Caudate nucleus (tissue), 63 donors: ENCODE measurements at places on chromosomes 2 and 18.

DNA sequence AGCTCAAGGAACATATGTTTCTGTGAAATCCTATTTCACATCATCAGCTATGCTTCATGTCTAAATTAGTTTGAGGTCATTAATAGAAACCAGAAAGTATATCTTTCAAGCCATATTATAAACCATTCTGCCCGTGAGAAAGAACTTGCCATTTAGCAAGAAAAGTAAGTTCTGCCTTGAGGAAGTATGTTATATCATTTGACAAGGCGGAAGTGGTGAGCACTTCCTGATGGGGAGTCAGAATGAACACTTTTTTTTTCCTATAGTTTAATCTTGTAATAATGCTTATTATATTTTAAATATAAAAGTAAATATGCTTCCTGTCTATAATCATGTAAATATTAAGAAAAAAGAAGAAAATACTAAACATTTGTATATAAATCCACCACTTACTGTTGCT is 39.3 kb upstream of the NRXN1 start:
- no peak for DNase-seq

GRCh38 chr2:179444056-179444455 is 179.4 kb upstream of the SESTD1 start:
- no peak for DNase-seq

DNA sequence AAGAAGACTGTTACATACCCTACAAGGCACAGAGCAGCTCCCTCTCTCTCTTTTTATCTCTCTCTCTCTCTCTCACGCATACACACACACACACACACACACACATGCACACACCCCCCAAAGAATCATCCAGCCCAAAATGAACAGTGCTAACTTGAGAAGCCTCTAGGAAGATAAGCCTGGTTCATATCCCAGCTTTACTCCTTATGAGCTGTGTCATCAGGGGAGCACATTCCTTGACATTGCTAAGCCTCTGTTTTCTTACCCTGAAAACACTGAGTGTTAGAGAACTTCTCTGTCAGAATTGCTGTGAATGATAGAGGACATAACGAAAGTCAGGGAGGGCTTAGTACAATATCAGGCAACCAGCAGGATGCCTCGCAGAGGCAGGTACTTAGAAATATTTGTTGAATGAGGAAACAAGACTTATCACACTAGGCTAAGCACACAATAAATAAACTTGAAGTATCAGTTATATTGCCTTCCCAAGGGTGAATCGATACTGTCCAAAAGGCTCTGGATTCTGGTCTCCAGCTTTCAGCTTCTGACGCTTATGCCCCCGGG is 725.6 kb upstream of the ID2 start:
- DNase-seq: no peak

GRCh38 chr2:85886141-85886540 is 2.6 kb downstream of the ST3GAL5 start:
- DNase-seq: no peak

DNA sequence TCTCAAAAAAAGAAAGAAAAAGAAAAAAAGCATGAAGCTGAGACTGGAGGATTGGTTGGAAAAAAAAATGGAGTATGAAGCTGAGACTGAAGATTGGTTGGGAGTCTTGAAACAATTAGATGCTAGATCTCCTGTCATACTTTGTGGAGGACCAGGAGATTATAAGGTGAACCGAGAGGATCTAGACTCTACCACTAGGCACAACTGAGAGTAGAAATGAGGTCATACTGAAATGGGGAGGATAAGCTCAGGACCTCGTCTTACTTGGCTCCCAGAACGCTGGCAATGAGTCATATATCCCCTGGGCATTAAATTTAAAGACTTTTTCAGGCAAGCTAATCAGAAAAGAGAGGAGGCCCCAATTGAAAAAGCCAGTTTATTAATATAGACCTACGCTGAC is 3.3 kb upstream of the ORC2 start:
- no peak for DNase-seq

DNA sequence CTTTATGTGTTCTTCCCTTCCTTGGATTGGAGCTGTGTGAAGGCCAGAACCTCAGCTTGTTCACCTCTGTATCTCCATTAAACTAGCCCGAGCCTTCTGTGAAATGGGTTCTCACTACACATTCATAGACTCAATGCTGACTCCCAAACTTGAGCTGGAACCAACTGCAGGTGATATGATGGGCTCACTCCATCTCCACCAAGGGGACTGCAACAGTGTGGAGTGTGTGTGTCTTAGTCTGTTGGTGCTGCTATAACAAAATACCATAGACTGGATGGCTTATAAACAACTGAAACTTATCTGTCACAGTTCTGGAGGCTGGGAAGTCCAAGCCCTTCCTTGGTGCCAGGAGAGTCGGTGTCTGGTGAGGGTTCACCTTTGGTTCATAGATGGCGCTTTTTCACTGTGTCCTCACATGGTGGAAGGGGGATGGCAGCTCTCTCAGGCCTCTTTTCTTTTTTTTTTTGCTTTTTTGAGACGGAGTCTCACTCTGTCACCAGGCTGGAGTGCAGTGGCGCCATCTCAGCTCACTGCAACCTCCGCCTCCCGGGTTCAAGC is 94.2 kb upstream of the MAP4K3 start:
- no peak for DNase-seq

GRCh38 chr2:201223089-201224073 is 37.0 kb upstream of the CASP8 start:
- DNase-seq: no peak

DNA sequence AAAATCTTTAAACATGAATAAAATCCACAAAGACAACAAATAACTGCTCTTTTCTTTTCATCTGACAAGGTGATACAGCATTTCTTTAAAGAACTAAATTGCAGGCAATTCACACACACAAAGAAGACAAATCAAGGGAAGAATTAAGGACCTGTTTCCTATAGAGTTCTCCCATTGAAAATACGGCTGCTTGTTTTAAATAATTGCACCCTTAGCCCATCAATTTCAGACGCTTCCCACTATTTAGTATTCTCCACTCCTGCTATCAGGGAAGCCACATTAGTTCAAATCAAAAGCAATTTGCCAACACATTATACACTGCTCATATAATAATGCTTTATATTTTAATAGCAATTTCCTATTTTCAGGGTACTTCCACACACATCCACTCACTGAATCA is 11.3 kb downstream of the CMPK2 start:
- no peak for DNase-seq

- no peak for DNase-seq
Measured at GRCh38 chr2:195457873-195458272, 199.2 kb upstream of the SLC39A10 start.

GRCh38 chr2:102422910-102423309 is at the start of gene IL18RAP:
Gene IL18RAP, plus strand, starts transcription at chr2:102423160. Its CDS starts 118 bp downstream, at chr2:102423278.
- DNase-seq: no peak

DNA sequence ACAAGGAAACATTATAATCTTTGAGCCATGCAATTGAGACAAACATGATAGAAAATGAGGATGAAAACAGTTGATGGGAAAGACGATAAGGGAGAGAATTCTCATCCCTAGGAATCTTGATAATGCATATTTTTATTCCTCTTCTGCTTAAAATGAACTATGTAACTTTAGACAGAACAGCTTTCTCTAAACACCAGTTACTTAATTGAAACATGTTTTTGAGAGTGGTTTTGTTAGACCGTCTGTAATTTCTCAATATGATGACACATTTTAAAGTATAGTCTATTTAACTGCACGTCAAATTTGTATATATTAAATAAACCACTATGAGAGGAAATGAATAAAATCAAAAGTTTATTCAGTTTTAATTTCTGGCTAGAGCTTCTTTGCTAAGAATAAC is 1453.9 kb upstream of the NXPH2 start:
- DNase-seq: no peak

GRCh38 chr2:207107131-207107530 is 58.6 kb downstream of the KLF7 start:
- DNase-seq: no peak

- DNase-seq: no peak
Measured at GRCh38 chr2:241275504-241275903, 40.0 kb downstream of the HDLBP start.

DNA sequence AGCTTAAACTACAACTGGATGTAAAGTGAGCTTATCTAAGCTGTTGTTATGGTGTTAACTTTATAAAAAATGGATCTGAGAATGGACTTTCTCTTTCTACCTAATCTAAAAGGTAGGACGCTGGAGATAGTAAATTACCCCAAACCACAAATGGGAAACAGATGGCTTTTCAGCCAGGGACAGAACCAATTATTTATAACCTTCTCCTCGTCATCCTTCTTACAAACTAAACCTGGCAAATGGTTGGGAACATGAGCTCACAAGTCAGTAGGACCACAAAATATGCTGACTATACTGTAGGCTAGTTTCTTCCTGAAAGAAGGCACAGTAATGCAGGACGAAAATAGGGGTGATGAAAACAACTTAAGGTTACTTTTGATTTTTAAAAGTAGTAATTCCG is 32.7 kb upstream of the ZDBF2 start:
- no peak for DNase-seq

DNA sequence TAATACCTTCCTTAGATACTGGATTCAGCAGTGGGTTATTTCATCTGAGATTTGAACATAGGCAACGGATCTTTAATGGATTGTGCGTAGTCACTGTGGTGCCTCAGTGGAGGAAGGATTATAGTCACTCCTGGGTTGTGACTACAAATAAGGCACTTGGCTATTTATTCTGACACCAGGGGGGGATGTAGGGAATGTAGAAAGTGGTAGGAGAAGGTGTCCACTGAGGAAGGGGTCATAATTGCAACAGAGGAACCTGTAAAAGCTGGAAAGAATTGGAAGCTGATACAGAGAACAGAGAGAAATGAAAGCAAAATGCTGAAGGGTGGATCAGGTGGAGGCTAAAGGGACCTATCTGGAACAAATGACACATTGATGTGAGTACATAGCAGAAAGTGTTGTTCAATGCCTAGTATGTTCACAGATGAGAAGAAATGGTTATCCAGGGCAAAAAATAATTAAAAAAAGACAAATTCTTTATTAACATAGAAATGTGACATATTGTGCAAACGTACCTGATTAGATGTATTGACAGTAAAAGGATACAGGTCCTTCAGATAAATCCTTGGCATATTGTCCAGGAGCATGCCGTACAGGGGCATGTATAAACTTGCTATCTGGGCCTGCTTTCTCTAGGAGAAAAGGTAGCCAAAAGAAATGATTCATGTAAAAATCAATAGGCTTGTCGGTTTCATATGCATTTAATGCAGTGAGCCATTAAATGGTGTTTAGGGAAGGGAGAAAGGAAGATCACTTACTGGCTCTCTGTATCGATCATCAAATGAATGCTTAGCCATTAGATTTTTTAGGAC is 91.2 kb upstream of the CCDC195 start:
- DNase-seq: no peak

DNA sequence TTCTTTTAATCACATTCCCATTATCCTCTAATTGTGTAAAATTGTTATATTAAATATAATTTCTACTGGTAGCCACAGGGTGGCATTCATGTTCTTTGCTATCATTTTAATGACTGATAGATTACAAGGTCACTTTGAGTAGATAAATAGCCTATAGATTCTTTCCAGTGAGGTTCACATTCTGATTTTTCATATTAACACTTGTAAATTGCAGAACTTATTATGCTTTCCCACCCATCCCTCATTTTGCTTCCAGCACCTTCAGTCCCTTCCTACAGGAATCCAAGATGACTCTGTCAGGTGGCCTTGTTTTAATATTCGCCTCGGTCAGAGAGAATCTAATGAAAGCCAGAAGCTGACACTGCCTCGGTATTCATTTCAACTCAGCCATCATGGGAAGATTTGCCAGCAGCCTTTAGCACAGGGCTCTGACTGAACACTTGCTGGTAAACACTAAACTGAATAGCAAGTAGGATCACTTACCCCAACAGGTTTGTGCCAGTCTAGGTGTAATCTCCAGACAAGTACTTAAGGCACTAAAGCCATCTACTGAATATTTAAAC is 101.2 kb upstream of the FSHR start:
- DNase-seq: no peak

DNA sequence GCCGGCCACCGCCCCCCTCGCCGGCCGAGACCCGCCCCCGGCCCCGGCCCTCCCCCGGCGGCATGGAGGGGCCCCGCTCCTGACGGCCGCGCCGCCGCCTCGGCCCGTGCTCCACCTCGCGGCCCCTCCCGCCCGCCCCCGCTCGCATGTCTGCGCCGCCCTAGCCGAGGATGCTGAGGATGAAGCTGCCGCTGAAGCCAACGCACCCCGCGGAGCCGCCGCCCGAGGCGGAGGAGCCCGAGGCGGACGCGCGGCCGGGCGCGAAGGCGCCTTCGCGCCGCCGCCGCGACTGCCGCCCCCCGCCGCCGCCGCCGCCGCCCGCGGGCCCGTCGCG is 397 bp downstream of the ZCCHC2 start:
- DNase-seq: no peak

DNA sequence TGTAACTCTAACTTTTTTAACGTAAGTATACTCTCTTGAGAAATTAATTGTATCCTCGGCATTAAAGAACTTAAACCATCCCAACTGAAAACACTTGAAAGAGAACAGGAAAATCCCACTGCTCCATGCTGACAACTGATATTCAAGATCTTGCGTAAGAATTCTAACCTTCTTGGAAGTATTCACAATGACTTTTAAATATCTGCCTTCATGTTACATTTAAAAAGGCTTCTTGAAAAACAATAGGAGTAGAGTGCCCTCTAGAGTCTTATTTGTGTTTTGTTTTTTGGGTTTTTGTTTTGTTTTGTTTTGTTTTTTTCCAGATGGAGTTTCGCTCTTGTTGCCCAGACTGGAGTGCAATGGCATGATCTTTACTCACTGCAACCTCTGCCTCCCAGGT is 65.4 kb upstream of the DNAJC10 start:
- DNase-seq: no peak

GRCh38 chr2:101496279-101496678 is 21.4 kb upstream of the RFX8 start:
- no peak for DNase-seq

GRCh38 chr18:4589056-4589800 is 134.1 kb upstream of the DLGAP1 start:
- no peak for DNase-seq

DNA sequence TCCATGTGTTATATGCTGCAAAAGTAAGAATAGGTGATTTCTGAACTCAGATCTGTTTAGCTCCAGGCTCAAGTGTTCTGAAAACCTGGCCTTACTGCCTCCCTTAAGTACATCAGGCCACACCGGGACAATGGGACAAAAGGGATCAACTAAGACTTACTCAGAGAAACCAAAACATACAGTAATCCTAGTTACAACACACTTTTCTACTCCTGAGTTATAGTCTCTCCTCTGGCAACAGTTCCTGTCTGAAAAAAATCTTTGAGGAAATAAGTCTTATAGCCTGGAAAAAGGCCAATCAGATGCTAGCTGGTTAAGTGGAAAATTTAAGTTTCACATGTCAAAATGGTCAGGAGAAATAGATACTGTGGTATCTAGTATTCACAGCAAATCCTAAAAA is 5.6 kb downstream of the METTL5 start:
- no peak for DNase-seq

GRCh38 chr18:35852786-35853185 is 119.7 kb upstream of the RMP24 start:
- no peak for DNase-seq

GRCh38 chr2:55047677-55048299 is 2.5 kb downstream of the RTN4 start:
- no peak for DNase-seq

DNA sequence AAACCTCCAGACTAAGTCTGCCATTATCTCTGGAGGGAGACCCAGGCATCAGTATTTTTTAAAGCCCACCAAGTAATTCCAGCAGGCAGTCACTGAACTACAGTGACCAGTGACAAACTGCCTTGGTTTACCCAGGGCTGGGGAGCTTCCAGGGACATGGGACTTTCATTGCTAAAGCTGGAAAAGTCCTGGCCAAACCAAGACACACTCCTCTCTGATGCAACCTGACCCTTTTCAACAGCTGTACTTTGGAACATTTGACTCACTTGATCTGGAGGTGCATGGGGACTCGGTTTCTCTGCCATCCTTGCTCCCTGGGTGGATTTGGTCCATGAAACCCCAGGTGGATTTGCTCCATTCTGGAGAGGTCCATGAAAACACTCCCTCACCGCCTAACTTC is 7.0 kb downstream of the MRO start:
- DNase-seq: no peak
